T-cell (primary cell): ENCODE measurements at places on chromosomes 4 and X. TPM values are rescaled to one million over a fixed set of nuclear protein-coding genes. Genes with fewer than 3 reads are reported as not detected.

GPC3 gene
- 1.5 TPM for total RNA-seq

DNA sequence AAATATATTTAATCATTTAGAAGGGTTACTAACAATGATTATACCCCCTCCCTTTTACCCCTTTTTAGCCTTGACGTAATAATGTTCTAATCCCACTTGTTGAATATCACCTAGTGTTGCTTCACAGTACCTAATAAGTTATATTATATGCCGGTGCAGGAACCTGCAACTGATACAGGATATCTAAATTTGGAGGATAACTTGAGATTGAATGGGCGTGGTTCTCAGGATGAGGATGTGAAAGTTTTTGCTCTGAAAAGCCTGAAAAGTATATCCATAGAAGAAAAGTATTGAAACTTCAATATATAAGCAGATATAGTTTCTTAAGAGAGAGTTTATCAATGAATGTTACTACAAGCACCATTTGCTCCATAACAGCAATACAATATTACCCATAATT, 59.8 kb downstream of the ZNF711 start:
- no peaks in the 10 kb centered on the region for H3K4me1 ChIP-seq
- no peak overlapping the region for H3K4me3 ChIP-seq
- no peaks in the 10 kb centered on the region for H3K27me3 ChIP-seq
- no peak overlapping the region for H3K27ac ChIP-seq

DNA sequence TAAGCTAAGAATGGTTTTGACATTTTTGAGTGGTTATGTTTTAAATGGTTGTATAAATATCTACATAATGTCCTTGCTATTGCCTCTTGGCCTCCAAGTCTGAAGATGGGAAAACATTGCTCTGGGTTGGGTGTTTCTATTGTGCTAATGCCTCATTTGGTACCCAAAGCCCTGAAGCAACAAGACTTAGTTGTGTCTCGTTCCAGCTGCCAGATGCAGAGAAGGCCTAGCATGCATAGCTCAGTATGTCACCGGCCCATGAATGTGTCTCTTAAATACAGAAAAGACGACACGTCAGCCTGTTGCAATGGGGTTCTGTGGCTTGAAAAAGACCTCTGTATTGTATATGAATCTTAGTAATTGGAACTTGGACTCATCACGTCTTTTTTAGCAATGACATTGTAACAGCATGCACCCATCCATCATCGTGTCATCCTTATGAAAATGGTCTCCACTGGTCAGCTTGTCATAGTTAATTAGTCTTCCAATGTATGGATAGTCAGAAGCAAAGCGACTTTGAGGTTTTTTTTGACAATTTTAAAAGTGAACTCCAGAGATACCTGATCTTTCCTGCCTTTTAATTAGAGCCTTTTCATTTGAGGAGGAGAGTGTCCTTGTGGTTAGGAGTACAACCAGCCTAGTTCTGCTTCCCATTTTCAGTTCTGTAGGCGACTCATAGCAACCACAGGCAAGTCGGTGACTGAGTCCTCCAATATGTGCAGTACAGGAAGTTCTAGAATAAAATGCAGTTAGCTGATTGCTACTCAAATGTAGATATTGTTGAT, 126.4 kb upstream of the GATB start:
- no peaks in the 10 kb centered on the region for H3K36me3 ChIP-seq
- no peak overlapping the region for H3K4me3 ChIP-seq
- H3K27me3 ChIP-seq = no peaks in the 10 kb centered on the region
- peaks cover 10% of the 10 kb centered on the region for H3K4me1 ChIP-seq
- H3K27ac ChIP-seq = no peak overlapping the region
- DNase-seq = no peak

DNA sequence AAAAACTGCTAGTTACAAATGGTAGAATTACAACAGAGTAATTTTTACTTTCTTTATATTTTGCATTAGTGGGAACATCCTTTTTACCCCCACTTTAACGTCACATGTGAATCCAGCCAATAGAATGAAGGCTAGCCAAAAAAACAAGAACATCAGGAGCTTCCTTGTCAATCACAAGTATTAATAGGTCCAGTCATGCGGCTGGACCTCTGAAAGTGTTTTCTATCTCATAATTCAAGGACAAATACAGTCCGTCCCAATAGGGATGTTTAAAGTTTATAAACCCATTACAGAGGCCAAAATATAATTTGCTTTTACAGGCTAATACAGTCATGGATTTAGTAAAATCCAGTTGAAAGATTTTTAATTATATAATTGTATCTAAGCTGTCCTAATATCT, 110.7 kb downstream of the APBB2 start:
- no peaks in the 10 kb centered on the region for H3K4me1 ChIP-seq
- no peaks in the 10 kb centered on the region for H3K27me3 ChIP-seq
- no peaks in the 10 kb centered on the region for H3K36me3 ChIP-seq
- no peak overlapping the region for H3K4me3 ChIP-seq

- DNase-seq = no peak
- peaks cover 59% of the 10 kb centered on the region for H3K27me3 ChIP-seq
- no peaks in the 10 kb centered on the region for H3K4me1 ChIP-seq
- no peak within 1 kb of the TSS for H3K27ac ChIP-seq
- H3K36me3 ChIP-seq = no peaks in the 10 kb centered on the region
Observed at GRCh38 chr4:5893004-5893580, at the start of gene CRMP1. Gene CRMP1, minus strand, starts transcription at chr4:5893086. Its CDS starts 117 bp downstream, at chr4:5892969.

- peaks cover 6% of the 10 kb centered on the region for H3K36me3 ChIP-seq
- no peaks in the 10 kb centered on the region for H3K27me3 ChIP-seq
Observed at GRCh38 chr4:73068491-73069337, 802 bp downstream of the COX18 start.
